ENCODE measurements at places on chromosomes 5 and 9. TPM values are rescaled to one million over a fixed set of nuclear protein-coding genes. Genes with fewer than 3 reads are reported as not detected.
A peak's percentile ranks its signal among the peaks of the same experiment; 100 is the strongest.

- no peak for DNase-seq
Measured at GRCh38 chr9:137972355-137972987, 94.9 kb downstream of the CACNA1B start.

The SPRY4 gene
- 86.6 TPM for polyA plus RNA-seq

- DNase-seq, result no peak
Measured at GRCh38 chr5:123805300-123805699, 293.3 kb downstream of the CSNK1G3 start.

- peak; percentile 55 for DNase-seq
Measured at GRCh38 chr5:27241564-27242257, 203.3 kb upstream of the CDH9 start.

DNA sequence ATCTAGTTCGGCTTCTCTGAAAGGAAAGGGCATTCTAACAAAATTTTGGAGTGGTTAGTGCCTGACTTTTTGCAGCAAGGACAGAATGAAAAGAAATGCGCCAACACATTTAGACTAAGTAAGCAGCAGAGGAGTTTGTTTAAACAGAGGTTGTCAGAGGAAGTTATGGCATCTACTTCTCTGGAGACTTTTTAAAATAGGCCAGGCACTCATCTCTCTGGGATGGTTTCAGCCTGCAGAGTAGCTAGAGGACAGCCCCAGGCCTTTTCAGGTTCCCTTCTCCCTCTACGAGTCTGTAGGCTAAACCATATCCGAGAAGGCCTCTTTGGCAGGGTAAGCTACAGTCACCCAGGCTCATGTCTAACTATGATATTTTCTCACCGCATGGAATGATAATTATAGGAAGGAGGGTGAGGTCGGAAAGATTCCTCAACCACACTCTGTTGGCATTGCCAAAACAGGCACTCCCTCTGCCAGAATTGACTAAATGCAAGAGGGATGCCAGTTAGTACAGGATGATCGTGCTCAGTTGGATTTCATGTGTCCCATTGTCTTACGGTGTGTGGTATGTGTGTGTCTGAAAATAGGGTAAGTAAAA, 1.4 kb upstream of the CTXN3 start:
- no peak for DNase-seq

GRCh38 chr9:35548571-35548970, 56.5 kb upstream of the TESK1 start:
- DNase-seq, result no peak

The TNFSF8 gene
- 0.64 TPM for polyA plus RNA-seq

GRCh38 chr5:96714951-96715451, 52.8 kb downstream of the CAST start:
- DNase-seq, result peak; percentile 93

GRCh38 chr5:57863661-57864060, 381.1 kb upstream of the ACTBL2 start:
- DNase-seq, result no peak

The GFPT2 gene
- polyA plus RNA-seq, result 12.2 TPM

The MYMK gene
- 72.7 TPM for polyA plus RNA-seq

- DNase-seq, result peak; percentile 97
Measured at GRCh38 chr5:39520232-39520572, 95.4 kb upstream of the DAB2 start.

GRCh38 chr5:22505891-22506290, 347.3 kb downstream of the CDH12 start:
- DNase-seq, result no peak

- DNase-seq, result peak; percentile 42
Measured at GRCh38 chr5:138789771-138790242, 36.6 kb downstream of the CTNNA1 start.

DNA sequence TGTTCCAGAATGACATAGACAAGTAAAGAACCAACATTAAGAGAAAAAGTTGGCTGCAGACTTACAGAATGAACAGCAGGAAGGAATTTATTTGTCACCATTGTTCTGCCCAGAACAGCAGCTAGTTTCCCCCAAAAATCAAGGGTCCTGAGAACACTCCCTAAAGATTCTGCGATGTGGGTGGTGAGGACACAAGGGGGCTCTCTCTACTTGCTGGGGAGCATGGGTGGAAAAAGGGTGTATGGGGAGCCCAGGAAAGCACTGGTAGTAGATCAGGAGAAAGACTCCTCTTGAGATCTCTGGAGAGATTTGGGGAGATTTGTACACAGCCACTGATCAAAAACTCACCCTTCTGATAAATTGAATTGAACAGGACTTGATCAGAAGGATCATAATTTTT, 316.5 kb downstream of the KCTD16 start:
- no peak for DNase-seq

The ANXA2R gene
- 1.1 TPM for polyA plus RNA-seq

GRCh38 chr5:61689153-61689846, 357.2 kb downstream of the ZSWIM6 start:
- no peak for DNase-seq

- no peak for DNase-seq
Measured at GRCh38 chr5:1743061-1743768, 56.4 kb downstream of the MRPL36 start.

The DMAC1 gene
- polyA plus RNA-seq, result 44.6 TPM

The PCDHA11 gene
- not detected for polyA plus RNA-seq

The LHX3 gene
- polyA plus RNA-seq, result not detected

- no peak for DNase-seq
Measured at GRCh38 chr5:765948-766631, 18.4 kb downstream of the ZDHHC11B start.

DNA sequence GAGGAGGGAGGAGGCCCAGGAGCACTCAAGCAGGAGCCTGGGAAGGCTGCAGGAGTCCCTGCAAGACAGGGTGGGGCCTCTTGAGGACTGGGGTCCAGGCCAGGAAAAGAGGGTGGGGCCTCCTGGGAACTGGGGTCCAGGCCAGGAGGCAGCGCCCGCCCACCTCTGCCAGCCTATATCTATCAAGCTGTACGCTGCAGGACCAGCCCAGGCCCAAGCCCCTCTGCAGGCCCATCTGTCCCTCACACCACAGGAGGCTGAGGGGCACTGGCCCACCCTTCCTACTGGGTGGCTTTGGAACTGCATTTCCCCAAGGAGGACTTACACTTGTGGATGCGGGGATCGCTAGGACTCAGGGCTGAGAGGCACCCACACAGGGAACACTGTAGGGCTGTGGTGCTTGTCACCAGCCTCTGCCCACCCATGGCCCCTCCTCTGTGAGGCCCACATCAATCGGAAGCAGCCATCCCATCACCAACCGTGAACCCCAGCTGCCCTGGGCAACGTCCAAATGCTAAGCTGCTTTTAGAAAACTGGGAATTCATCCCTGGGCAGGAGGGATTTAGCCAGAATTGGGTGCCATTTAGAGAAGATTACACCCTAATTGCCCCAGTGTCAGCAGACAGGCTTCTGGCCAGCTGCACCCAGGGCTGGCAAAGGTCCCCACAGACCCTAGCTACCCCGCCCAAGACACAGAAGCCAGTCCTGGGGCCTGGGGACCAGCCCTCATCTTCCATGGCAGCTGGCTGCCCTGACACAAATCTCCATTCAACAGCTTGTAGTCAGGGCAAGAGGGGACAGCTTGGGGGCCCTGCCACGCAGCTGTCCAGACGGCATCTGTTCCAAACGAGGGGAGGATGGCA, 15.3 kb downstream of the BICD2 start:
- peak; percentile 87 for DNase-seq

- DNase-seq, result no peak
Measured at GRCh38 chr5:128350705-128351104, 187.3 kb downstream of the FBN2 start.

GRCh38 chr9:122949696-122950095, 8.9 kb downstream of the RABGAP1 start:
- no peak for DNase-seq

DNA sequence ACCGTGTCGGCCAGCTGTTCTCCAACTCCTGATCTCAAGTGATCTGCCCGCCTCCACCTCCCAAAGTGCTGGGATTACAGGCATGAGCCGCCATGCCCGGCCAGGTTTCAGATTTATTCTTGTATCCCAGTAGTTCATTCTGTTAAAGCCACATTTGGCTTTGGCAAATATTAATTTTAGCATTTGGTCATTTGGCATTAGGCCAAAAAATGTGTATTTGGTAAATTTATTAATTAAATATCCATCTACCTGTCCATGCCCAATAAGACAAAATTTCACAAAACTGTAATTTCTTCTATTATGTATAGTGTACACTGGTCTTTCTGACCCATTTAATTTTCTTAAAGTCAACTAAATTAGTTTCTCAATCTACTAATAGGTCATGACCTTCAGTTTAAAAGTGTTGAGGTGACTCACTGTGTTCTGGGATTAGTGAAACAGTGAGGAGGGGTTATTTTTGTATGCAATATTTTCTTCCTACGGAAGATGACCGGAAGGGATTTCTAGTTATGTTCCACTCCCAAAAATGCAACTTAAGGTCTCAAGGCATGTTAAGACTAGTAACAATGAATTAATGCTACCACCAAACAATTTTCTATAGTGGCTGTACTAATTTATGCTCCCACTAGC, 21.0 kb downstream of the OSTF1 start:
- DNase-seq, result no peak

The GRIN1 gene
- 0.07 TPM for polyA plus RNA-seq

The PCDHB16 gene
- 2.9 TPM for polyA plus RNA-seq

The SLC27A6 gene
- polyA plus RNA-seq, result 1.00 TPM

GRCh38 chr5:1815881-1816292, 14.7 kb downstream of the NDUFS6 start:
- DNase-seq, result no peak

GRCh38 chr5:56479696-56480077, 246.6 kb upstream of the ANKRD55 start:
- peak; percentile 52 for DNase-seq

DNA sequence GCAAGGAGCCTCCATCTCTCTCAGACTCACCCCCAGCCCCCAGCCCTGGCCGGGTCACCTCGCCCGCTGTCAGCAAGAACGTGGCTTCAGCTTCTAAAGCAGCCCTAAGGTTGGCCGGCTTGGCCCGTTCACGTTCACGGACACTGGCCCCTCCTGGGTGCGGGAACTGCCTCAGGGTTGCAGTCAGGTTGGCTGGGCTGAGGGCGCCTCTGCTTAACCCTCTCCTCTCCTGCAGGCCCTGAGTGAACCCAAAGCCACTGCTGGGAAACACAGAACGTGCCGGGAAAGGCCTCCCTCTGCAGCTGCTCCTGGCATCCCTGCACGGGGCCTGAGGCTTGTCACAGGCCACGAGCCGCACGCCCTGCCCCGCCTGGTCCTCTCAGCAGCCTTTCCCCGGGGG, 40.1 kb upstream of the UBAC1 start:
- peak; percentile 60 for DNase-seq

DNA sequence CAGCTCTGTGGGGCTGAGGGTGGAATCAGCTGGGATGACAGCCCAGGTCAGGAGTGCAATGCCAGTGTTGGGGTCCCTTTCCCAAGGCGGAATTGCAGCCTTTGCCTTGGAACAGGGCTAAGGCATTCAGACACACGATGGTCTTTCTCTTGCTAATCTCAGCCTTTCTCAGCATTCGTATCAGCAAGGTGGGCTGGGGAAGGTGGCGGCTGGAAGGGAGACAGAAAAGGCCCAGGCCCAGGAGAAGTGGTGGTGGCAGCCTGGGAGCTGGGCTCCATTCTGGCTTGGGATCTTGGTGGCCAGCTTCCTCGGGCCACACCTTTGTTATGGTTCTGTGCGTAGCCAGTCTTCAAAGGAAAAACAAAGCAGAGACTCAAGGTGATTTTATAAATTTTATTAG, 1.1 kb upstream of the ARHGEF28 start:
- DNase-seq, result no peak

The LIX1 gene
- 6.7 TPM for polyA plus RNA-seq

The SLC46A2 gene
- polyA plus RNA-seq, result 0.14 TPM

The IRX2 gene
- 0.58 TPM for polyA plus RNA-seq

GRCh38 chr9:137611623-137612609, 6.4 kb downstream of the ARRDC1 start:
- no peak for DNase-seq

The ZFP2 gene
- polyA plus RNA-seq, result 2.3 TPM

The STKLD1 gene
- polyA plus RNA-seq, result 1.3 TPM

The PCDHB14 gene
- 9.0 TPM for polyA plus RNA-seq

DNA sequence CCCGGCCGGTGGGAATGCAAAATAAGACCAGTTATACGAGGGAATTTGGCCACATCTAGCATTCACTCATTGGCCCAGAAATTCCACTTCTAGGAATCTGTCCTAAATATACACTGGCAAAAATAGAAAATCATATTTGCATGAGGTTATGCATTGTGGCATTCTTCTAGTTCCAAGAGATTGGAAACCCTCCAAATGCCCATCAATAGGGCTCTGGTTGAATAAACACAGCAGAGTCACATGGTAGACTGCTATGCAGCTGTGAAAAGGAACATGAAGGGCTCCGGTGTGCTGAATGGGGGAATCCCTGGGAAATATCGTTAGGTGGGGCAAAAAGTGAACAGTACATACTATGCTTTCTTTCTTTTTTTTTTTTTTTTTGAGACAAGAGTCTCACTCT, 36.8 kb downstream of the PTGES start:
- DNase-seq, result peak; percentile 31

The ZBTB5 gene
- 18.2 TPM for polyA plus RNA-seq

- peak; percentile 90 for DNase-seq
Measured at GRCh38 chr5:134245101-134245604, 19.3 kb upstream of the PPP2CA start.

The DMRT3 gene
- polyA plus RNA-seq, result 0.54 TPM

DNA sequence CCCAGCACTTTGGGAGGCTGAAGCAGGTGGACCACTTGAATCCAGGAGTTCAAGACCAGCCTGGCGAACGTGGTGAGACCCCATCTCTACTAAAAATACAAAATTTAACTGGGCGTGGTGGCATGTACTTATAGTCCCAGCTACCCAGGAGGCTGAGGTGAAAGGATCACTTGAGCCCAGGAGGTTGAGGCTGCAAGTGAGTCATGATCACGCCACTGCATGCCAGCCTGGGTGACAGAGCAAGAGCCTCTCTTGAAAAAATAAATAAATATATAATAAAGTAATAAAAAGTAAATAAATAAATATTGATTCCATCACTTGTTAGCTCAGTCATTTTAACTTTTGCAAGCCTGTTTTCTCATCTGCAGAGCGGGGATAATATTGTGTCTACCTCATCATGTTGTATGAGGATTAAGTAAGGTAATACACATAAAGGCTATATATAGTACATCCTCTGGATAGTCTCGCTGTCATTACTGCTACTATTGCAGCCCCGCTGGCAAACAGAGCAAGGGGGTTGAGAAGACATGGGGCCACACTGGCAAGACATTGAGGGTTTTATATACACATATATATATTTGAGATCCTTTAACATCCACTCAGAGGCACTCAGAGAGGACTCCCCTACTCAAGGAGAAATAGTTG, 210.9 kb downstream of the C9orf152 start:
- no peak for DNase-seq
